NCI-H1694 treated with DMSO at 0.1 percent for 48 hours (cell line): ENCODE measurements at places on chromosomes 2 and 18.

DNA sequence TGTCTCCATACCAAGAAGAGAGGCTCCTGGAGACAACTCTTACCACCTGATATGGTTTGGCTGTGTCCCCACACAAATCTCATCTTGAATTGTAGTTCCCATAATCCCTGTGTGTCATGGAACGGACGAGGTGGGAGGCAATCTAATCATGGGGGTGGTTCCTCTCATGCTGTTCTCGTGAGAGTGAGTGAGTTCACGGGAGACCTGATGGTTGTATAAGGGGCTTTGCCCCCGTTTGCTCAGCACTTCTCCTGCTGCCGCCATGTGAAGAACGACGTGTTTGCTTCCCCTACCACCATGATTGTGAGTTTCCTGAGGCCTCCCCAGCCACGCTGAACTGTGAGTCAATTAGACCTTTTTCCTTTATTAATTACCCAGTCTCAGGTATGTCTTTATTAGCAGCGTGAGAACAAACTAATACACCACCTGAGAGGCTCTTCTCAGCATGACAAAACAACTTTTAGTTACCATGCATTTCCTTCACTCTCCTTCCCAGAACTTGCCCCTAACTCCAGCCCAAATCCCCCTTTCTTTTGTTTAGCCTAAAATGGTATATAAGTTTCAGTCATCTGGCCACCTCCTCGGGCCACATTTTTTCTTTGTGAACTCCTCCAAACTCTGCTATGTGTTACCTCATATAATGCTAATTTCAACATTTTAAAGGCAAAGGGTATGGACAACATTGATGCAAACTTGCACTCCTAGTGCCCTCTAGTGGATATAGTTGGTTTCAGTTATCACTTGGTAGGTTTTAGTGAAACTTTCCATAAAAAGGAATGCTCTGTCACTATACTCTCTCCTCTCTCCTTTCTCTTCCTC lies 58.6 kb upstream of the SLC25A52 start:
- DNase-seq, result peak; percentile 15

- no peak for DNase-seq
Observed at GRCh38 chr18:3040881-3041280, 27.9 kb upstream of the LPIN2 start.

- DNase-seq, result no peak
Observed at GRCh38 chr2:136381722-136382633, 264.0 kb upstream of the CXCR4 start.

DNA sequence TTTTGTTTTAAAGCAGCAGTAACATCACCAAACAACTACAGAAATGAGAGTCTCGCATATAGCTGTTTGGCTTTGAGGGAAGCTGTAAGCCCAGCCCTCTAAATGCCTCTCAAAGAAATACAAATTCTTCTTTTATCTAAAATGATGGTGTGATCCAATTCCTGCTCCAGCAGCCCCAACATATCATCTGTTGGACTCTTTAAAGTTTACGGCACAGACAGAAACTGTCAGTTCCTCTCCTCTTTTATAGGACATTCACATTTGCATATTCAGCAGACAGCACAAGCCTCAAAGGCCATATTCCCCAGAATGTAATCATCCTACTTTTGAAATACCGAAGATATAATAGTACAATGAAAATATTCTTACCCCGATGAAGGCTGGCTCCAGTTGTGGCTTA lies 216.9 kb upstream of the REV1 start:
- no peak for DNase-seq

DNA sequence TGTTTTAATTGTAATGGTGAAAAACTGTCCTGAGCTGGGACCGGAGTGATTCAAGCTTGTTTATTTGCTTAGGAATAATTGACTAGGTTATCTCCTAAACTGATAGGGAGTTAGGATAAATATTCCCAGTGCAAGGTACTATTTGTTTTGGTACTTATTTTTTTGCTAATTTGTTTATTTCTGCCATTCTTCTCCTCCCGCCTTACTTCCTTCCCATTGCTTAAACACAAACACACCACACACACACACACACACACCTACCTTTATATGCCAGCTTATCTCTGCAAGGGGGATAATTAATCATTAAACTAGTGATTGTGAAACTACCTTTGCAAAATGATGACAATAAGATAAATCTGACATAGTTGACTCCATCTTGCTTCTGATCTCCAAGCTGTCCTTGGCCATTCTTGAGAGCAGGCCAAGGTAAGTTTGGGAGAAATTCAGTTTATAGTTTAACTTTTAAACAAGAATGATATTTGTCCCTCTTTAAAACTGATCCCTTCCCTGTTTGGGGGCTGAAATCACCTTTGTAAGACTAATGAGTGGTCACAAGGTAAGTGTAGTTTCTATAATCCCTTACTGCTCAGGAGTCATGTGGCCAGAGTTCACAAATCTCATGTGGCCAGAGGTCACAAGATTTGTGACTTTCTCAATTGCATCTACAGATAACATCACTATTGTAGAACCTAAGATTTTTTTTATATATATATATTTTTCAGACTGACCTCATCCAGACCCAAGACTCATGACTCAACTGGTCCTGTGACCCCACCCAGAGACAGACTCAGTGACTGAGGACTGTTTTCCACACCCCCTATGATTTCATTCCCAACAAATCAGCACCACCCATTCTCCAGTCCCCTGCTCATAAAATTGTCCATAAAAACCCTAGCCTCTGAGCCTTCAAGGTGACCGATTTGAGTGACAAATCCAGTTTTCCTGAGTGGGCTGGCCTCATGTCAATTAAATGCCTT lies 83.1 kb upstream of the LRRTM4 start:
- DNase-seq, result no peak

- no peak for DNase-seq
Observed at GRCh38 chr18:55385770-55386169, 202.2 kb downstream of the TCF4 start.

- no peak for DNase-seq
Observed at GRCh38 chr2:218329027-218329825, 27.4 kb upstream of the CATIP start.

DNA sequence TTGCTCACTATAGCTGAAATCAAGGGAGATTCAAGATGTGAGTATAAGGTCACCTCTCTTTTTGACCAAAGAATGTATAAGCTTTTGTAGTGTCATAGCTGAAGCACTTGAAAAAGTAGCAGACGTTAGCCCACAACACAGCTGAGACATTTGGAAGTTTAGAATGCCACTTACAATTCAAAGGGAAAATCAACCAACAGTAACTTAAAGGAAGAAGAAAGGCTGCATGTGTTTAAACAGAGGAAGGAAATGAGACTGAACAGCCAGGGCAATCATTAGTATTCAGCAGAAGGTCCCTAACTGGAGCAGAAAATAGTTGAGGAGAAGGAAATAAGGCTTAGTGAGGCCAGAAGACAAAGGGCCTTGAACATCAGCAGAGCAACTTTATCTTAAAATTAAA lies 23.5 kb upstream of the SCG2 start:
- DNase-seq, result no peak

DNA sequence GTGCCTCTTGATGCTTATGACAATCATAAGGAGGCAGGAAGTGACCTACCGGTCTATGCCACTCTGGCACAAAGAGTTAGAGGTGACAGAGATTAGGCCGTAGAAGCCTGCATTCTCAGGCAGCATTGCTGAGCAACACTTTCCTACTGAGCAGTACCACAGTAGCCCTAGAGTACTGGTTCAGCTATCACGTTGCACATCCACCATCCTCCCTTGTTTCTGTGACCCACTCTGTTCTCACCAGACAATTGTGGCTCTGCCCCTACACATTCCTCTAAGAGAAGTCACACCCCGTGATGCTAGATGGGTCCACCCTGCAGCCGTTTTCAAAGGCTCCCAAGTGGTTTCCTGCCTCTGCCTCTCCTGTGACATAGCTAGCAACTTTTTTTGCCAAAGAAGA lies 22.6 kb upstream of the SUCLG1 start:
- DNase-seq, result no peak

GRCh38 chr2:1645761-1646476 lies 98.4 kb downstream of the PXDN start:
- DNase-seq, result no peak

DNA sequence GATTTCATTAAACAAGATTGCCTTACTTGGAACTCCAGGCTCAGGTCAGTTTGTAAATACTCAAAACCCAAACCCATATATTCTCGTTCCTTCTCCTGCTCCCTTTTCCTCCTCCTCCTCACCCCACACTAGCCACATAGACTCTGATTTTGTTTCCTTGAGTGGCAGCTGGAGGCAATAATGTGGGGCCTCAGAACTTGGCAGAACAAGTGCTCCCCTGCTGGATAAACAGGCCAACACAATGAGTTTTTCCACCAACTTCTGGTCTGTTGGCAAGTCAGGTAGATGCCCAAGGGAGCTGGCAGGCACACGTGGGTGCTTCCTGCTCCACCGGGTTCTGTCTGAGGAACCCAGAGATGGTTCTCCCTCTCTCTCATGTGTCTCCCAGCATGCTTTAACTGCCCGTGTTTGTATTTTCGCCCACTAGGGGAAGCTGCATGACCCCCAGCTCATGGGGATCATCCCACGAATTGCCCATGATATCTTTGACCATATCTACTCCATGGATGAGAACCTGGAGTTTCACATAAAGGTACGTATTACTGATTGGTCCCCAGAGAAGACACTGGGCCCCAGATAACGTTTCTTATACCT lies 61.9 kb downstream of the KIF5C start:
- no peak for DNase-seq
